ENCODE measurements at places on chromosomes 7 and 10.

DNA sequence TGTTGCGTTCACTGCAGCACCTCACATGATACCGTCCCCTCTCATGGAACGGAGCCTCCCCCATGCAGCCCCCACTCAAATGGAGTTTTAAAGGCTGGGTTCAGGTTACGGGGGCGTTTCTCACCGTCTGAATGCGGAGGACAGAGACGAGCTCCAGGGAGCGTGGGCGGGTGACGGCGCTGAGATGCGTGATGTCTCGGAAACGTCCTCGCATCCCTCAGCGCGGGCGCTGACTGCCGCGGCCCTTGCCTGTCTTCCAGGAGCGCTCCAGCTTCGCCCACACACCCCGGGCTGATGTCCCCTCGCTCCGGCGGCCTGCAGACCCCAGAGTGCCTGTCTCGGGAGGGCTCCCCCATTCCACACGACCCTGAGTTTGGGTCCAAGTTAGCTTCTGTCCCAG lies 16.6 kb upstream of the AP5Z1 start:
- DNase-seq: no peak

- no peak for DNase-seq
Observed at GRCh38 chr7:147145194-147145593, 1028.6 kb downstream of the CNTNAP2 start.

GRCh38 chr7:100896732-100897608 lies 1.3 kb upstream of the ACHE start:
- DNase-seq: no peak

DNA sequence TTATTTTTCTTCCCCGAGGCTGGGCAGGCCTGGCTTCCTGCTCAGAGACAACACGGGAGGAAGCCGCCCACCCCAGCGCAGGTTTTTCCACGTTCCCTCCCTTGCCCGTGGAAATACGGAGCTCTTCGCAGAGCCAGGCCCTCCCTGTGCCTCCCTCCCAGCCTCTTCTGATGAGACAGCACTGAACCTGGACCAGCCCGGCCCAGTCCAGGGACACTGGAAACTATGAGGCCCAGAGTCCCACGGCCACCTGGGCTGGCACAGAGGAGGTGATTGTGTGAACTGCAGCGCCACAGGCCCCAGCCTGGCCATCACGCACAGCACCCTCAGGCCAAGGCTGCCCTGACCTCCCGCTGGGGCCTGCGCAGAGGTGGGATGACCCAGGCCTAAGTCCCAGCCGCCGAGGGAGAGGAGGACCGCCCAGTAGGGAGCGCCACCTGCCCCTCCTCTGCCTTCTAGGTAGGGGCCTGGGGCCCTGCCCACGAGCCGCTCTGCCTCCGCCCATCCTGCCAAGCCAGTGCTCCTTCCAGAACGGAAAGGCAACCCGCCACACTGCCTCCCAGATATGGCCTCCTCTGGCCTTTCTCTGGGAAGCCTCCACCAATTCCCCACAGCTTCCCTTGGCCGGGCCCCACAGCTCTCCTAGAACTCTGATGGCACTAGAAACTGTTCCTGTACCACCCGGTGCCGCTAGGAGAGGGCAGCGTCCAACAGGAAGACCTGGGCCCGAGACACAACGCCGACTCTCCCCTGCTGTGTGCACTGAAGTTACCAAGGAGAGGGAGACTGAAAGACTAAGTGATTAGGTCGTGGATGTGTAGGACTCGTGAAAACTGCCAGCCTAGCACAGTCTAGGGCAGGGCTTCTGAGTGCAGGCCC lies 57.2 kb downstream of the PROSER2 start:
- no peak for DNase-seq

DNA sequence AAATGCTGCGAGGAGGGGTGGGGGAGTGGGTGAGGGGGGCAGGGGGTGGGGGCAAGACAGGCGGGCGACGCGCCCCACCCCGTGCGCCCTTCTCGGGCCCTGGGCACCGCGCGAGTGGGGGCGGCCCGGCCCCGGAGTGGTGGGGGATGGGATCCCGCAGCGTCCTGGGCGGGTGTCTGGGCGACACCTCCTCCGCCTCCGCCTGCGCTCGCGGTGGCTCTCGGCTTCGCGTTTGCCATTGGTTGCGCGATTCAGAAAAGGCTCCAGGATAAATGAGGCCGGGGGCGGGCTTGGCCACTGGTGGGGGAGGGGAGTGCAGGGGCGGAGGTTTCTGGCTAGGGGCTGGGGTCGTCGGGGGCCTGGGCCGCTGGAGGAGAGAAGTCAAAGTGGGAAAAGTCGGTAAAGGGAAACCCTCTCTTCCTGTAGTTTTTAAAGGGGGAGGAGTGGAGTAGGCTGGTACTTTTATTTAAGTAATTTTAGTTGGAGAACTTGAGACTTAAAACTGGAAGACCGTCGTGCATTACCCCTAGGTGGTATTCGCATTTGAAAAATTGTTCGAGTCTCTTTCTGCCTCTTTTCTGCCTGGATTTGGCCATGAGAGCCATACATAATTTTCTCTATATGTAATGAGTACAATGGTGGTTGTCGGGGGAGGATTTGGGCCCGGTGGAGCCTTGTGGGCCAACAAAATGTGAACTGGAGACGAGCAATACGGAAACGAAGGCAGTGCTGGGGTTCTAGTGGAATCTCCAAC lies 992 bp upstream of the IGF2BP3 start:
- DNase-seq: peak; percentile 87

DNA sequence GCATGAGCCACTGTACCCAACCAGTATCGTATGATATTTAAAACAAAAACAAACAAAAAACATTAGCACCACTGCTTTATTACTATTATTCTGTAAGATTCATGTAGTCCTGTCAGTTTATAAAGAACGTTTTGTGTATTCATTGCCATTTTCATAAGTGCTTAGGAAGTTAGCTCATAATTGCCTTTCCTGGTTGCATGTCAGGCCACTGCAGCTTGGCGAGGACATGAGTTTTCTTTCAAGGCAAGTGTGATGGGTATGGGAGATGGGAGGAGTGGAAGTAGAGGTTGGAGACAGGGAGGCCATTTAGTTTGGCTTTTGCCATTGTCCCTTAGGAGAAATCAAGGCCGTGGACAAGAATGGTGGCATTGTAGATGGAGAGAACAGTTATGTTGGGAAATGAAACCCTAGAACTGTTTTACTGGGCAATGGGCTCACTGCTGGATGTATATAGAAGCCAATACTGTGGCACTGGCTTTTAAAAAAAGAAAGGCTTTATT lies 48.9 kb downstream of the TYW1 start:
- no peak for DNase-seq

GRCh38 chr7:80415522-80415921 lies 96.3 kb downstream of the GNAT3 start:
- no peak for DNase-seq

GRCh38 chr10:110793128-110793812 lies 78.5 kb upstream of the PDCD4 start:
- DNase-seq: no peak

DNA sequence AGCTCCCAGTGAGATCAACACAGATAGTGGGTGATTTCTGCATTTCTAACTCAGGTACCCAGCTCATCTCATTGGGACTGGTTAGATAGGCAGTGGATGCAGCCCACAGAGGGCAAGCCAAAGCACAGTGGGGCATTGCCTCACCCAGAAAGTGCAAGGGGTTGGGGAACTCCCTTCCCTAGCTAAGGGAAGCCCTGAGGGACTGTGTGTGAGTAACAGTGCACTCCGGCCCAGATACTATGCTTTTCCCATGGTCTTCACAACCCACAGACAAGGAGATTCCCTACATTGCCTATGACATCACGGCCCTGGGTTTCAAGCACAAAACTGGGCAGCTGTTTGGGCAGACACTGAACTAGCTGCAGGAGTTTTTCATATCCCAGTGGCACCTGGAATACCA lies 62.8 kb downstream of the PPP1R3A start:
- no peak for DNase-seq

DNA sequence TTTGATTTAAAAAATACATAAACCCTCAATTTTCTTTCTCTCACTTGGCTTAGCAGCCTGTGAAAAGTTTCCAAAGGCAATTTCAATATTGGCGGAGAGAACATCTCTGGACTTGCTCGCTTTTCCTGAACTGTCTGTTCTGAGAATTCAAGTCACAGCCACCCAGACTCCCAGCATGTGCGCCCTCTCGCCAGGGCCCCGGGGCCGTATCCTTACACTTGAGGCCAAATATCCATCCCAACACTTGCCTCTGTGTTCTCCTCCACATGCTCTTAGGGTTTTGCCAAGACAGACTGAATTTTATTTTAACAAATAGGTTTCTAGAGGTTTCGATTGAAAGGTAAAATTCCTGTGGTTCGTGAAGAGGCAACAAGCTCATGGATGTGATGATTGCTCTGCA lies 111.5 kb upstream of the GPR26 start:
- DNase-seq: no peak

DNA sequence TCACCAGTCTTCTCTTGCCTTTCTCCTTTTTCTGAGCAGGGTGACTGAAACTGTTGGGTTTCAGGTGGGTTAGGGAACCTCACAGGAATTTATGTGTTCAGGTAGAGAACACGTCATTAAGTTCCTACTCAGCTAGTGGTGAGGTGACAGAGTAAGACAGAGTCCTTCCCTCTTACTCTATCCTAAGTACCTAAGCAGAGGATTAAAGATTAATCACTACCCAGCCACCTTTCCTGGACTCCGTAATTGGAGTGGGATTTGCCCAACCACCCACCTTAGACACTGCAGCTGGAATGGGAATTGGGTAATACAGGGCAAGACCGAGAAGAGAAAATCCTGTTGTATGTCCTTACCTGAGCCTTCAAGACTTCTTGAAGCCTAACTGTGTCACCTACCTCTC lies 158.1 kb downstream of the LRRC4 start:
- no peak for DNase-seq

DNA sequence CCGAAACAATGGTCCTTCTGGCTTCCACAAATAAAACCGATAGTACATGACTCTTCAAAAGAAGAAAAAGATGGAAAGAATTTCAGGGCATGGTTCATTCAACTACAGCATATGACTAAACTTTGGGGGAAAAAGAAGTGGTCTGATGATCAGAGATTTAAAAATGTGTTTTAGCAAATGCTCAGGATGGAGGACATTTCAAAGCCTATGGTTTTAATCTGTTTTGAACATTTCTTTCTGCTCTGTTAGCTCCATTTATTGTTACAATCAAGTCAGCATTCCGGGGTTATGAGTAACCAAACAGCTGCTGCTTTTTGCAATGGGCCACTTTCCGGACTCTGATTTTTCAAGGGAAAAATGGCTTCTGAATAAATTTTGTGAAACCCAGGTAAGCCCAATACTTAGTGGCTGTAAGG lies 142.4 kb downstream of the CUBN start:
- DNase-seq: peak; percentile 82

DNA sequence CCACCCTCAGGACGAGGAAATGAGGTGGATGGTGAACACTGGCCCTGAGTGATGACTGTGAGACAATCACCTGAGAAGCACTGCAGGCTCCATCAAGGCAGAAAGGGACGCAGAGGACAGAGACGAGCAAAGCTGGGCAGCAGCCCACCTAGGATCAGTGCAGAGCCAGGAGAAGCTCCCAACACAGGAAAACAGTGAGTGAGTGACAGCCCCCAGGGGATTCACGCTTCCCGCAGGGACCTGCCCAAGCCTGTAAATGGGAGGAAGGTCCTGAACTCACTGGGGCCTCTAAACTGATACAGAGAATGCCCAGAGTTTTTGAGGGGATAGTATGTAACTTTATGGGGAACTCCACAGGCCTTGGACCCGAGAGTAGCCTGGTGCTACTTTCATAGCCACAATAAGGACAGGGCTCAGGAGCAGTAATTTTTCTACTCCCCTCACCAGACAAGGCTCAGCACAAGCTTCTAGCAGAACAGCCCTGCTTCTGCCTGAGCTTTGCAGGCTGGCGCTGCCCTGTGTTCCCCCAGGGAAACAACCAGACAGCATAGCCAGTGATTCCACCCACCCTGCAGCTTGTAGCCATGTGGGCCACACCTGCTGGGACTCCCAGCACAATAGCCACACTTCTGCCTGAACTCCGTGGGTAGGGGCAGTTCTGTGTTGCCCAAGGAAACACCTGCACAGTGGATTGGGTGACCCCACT lies 708.4 kb downstream of the POM121L12 start:
- no peak for DNase-seq

- DNase-seq: peak; percentile 56
Observed at GRCh38 chr10:80530251-80530650, 7.5 kb upstream of the SH2D4B start.

DNA sequence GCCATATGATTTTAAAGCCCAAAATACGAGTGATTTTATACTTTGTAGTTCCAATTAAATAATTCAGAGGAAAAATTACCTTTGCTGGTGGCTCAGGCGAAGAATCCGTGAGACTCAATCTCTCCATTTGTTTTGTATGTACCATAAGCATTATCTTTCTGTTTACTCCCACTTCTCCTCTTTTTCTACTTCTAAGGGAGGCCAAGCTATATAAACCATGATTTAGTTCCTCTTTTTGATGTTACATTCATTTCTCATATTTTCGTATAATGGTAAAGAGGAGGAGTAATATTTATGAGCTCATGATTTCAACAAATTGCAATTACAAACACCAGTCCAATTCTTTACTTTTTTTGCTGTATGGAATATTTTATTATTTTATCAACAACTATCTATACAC lies 50.6 kb upstream of the TES start:
- no peak for DNase-seq

GRCh38 chr7:96663457-96663856 lies 46.2 kb downstream of the SEM1 start:
- no peak for DNase-seq

- DNase-seq: no peak
Observed at GRCh38 chr7:33979300-33979806, 74.0 kb downstream of the BMPER start.

- DNase-seq: peak; percentile 67
Observed at GRCh38 chr10:61397175-61397986, 55.8 kb downstream of the TMEM26 start.

DNA sequence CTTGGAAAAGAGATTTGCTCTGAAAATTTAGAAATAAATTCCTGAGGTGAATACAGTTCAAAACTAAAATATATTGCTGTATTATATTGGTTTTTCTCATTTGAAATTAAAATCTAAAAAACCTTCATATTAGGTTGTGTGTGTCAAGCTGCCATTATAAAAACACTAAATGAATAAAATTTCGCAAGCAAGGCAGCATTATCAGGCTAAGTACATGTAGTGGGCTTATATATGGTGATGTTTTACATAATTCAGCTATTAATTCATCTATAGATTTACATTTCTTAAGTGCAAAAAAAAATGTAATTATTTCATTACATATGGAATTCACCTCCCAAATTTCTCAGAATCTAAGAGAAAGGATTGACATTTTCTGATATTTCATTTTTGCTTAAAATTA lies 5.3 kb downstream of the MEOX2 start:
- DNase-seq: no peak

All from M059J (cell line).